NCI-H226 (cell line): ENCODE measurements at places on chromosomes 13 and 19.

- no peak for DNase-seq
Measured at GRCh38 chr13:40028446-40028845, 373.0 kb downstream of the COG6 start.

DNA sequence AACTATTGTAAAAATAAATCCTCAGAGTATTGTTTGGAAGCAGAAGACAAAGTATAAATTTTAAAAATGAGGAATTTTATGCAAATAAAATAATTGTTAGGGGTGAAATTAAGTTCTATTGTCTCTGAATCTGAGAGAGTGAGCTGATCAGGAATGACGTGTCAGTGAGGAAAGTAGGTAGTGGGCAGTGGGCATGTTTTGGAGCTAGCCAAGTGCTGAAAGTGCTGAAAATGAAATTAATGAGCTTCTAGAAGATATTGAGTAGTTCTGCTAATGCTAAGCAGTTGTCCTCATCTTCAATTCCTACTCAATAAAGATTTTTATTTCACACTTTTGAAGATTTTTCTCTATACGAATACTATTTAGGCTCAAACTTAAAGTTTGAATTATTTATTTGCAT is 1167.8 kb upstream of the PCDH20 start:
- no peak for DNase-seq

- no peak for DNase-seq
Measured at GRCh38 chr13:85806553-85807175, 7.4 kb upstream of the SLITRK6 start.

- no peak for DNase-seq
Measured at GRCh38 chr19:49911381-49912145, 14.9 kb upstream of the IL4I1 start.

DNA sequence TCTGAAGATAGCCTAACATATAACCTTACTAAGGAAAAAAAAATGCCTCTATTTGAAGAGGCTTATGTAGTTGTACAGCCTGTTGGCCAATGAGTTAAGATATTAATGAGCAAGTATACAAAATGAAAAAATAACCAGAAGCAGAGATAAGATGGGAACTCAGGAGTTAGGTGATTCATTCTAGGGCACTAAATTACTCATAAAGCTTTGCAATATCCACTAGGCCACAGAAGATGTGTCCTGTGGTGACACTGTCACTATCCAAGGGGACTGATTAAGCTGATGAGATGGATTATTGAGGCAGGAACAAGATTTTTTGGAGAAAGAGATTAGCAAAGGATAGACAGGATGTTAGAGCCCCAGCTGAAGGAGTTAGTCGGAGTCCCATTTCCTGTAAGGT is 99.6 kb downstream of the LIG4 start:
- DNase-seq = peak; percentile 13

GRCh38 chr13:114077933-114078325 is 54.5 kb downstream of the RASA3 start:
- DNase-seq = no peak

GRCh38 chr19:3153286-3154230 is 17.7 kb downstream of the GNA15 start:
- no peak for DNase-seq

DNA sequence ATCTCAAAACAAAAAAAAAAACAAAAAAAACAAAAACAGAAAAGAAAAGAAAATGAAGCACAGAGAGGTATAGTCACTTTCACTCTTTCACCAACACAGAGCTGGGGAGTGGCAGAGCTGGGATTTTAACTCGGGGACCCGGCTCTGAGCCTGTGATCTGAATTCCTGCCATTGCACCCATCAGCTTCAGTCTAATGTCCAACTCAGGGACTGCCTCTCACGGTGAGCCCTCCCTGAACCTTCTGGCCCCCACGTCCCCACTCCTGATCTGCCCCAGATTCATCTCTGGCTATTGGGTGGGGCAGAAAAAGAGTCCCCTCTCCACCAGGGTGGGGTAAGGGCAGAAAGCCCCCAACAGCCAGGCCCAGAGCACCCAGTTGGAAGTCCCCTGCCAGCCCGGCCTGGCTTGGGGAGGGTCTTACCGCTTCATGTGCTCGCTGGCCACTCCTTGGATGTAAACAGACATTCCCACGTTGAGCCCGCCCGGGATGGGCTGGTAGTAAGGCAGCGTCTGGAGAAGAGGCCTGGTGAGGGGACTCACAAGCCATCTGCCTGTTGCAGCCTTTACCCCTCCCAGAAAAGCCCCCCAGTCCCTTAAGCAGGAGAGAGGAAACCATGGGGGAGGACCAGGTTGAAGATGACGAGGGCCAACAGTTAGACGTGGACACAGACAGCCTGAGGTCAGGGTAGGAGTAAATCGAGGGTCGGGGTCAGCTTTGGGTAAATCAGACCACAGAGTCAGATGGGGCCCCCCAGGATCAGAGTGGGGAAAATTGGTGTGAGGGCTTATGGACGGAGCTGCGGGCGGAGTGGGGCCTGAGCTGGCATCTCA is 520 bp downstream of the LGALS4 start:
- DNase-seq = no peak

- DNase-seq = peak; percentile 77
Measured at GRCh38 chr13:50082426-50083281, 67.4 kb downstream of the KCNRG start.

GRCh38 chr13:26247011-26247410 is 6.9 kb upstream of the CDK8 start:
- DNase-seq = no peak

DNA sequence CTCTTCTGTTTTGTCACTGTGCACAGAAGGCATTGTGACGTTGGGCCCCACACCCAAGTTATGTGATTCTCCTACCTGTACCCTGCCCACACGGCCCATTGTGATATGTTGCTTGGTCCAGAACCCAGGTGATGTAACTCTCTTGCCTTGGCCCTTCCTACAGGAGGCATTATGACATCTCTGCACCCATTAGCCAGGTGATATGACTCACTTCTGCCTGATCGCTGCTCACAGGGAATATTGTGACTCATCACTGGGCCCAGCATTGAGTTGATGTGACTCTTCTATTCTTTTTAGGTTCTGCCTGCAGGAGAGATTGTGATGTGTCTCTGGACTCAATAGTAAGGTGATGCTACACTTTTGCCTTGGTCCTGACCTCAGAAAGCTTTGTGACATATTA is 65.4 kb upstream of the ZNF91 start:
- DNase-seq = no peak

DNA sequence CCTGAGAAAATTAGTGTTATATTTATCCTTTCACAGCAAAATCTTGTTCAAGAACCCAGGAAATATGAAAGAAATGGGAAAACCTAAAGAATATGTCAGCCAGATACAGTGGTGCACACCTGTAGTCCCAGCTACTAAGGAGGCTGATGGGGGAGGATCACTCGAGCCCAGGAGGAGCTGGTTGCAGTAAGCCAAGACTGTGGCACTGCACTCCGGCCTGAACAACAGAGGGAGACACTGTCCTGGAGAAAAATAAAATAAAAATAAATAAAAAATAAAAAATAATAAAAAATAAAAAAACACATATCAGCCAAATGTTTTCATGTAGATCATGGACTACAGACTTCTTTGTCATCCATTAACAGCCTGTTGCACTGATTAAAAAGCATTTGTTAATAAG is 244.8 kb upstream of the KLHL1 start:
- DNase-seq = no peak

- DNase-seq = no peak
Measured at GRCh38 chr19:33486936-33487811, 34.4 kb downstream of the PEPD start.

DNA sequence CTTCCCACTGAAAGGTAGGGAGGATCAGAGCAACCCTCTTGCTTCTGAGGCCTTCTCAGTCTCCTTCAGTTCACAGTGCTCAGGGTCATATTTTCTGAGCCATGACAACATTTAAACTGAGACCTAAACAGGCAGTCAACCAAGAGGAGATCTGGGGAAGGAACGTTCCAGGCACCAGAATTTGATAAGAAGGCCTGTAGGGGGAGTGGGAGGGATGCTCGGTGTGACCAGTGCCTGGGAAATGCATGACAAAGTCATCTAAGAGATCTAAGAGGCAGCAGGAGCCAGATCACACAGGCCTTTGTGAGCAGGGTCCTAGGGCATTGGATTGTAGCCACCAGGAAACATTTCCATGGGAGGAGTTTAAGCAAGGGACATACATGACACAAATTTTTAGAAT is 71.6 kb downstream of the SHISA2 start:
- no peak for DNase-seq

- DNase-seq = no peak
Measured at GRCh38 chr13:100394005-100394695, 194.4 kb downstream of the GGACT start.

DNA sequence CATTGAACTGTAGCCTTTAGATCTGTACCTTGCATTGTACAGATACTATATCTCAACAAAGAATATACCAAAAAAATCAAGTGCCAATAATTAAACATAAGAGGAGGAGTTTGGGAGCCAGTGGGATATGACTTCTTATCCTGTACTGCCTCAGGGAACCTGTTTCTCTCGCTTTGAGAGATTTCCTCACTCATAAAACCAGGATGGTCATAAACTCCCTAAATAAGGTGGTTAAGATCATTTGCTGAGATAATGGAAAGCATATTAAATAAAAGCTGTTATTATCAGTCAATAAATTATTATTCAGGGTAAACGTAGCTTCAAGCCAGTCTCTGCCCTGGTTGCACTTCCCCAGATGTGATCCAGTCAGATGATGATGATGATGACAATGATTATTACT is 17.0 kb downstream of the OPA3 start:
- no peak for DNase-seq

DNA sequence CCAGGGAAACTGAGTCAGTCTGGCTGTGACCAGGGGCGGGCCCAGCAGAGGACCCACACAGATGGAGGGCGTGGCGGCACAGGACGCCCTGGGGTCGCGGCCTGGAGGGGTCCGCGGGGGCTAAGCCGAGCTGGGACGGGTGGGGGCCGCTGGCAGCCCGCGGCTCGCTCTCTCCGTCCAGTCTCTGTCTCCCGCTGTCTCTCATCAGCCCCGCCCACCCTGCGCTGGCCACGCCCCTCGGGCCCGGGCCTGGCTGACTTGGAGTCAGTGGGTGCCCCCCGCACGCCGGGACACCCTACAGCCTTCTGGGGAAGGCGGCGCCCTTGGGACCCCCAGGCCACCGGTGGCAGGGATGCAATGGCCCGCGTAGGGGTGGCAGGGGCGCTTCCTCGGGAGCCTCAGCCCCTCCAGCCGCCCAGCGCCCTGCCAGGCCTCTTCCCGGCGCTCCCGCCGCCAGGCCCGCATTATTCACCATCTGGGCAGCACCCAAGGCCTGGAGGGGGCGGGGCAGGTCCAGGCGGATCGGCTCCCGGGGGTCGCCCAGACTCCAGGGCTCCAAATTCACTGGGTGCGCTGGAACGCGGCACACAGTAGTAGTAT is at the start of gene TBXA2R:
TSS of gene TBXA2R (minus strand) at position 186 of the 600 bp plus-strand sequence. CDS start 6,241 bp downstream, outside the sequence.
- peak; percentile 71 for DNase-seq

- no peak for DNase-seq
Measured at GRCh38 chr19:18253716-18254115, 20.5 kb downstream of the IQCN start.

DNA sequence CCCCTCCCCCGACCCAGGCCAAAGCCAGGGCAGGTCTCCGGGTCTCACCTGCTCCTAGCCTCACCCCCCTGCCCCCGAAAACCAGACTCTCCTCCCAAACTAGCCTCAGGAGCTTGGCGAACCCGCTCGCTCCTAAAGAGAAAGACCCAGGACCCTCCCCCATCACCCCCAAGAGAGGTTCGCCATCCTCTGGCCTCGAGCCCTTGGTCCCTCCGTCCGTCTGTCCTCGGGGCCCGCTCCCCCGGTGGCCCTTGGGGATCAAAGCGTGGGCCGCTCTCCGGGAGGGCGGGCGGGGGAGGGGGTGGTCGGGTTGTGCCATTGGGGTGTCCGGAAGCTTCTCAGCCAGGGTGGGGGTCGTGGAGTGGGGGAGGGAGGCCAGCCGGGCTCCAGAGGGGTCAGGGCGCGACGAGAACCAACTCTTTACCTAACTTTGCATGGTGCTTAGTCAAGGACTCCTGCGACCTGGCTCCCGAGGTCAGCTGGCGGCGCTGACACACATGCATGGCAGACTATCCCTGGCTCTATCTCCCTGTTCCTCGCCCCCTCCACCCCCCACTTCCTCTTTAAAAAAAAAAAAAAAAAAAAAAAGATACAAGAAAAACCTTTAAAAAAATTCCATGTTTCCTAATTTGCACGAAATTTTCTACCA is 15.6 kb downstream of the SMIM24 start:
- DNase-seq = no peak

DNA sequence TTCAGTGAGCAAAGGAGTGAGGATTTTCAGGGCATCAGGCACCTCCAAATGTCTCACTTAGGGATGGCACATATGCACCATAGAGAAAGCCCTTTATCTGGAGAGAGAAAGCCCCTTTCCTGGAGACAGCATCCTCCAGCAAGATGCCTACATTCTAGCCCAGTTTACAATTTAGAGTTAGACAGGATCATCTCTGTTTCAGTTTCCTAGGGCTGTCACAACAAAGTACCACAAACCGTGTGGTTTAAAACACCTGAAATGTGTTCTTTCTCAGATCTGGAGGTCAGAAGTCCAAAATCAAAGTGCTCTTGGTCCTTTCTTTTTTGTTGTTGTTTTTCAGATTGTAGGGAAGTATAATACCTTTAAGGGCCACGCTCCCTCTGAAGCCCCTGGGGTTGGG is 61.8 kb downstream of the MBNL2 start:
- no peak for DNase-seq

DNA sequence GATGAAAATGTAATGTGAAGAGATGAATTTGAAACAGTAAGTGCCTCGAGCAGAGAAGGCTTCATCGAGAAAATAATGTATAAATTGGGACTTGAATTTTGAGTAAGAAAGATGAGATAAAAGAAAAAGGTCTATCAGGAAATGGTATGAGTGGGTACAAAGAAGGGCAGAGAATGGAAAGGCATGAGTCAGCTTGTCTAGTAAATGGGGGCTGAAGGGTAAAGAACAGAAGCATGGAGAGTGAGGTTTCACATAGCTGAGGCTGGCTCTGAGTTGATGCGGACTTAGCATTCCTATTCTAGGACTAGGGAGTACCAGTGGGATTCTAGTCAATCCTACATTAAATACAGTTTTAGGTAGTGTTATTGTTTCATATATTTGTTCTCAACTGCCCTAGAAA is 85.8 kb downstream of the ZC3H13 start:
- no peak for DNase-seq

GRCh38 chr19:4707956-4708650 is 15.5 kb downstream of the DPP9 start:
- DNase-seq = no peak

DNA sequence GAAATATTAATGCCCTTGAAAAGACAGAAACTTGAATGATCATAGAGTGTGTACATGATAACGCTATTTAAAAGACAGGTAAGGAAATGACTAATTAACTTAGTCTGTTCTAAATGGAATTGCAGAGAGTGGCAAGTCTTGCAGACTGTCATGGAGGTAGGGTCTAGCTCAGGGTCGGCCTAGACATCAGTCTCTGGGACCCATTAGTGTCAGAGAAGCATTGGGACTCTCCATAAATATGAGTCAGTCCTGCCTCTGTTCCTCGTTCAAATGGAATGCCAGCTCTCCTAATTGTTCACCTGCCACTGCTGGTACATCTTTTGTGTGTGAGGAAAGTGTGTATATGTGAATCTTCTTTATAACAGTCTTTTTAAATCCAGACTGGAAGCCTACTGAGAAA is 28.0 kb downstream of the PCDH20 start:
- DNase-seq = no peak

- no peak for DNase-seq
Measured at GRCh38 chr13:113897966-113898365, 34.1 kb upstream of the GAS6 start.
